CD8-positive, alpha-beta memory T cell (primary cell): ENCODE measurements at places on chromosomes 4 and X. TPM values are rescaled to one million over a fixed set of nuclear protein-coding genes. Genes with fewer than 3 reads are reported as not detected.
A peak's percentile ranks its signal among the peaks of the same experiment; 100 is the strongest.

GRCh38 chr4:151992332-151993154 is 231.7 kb upstream of the GATB start:
- no peaks in the 10 kb centered on the region for H3K27me3 ChIP-seq
- H3K4me1 ChIP-seq = peaks cover 53% of the 10 kb centered on the region
- no peaks in the 10 kb centered on the region for H3K36me3 ChIP-seq
- H3K27ac ChIP-seq = no peak overlapping the region
- DNase-seq = no peak
- H3K4me3 ChIP-seq = no peak overlapping the region

- H3K4me1 ChIP-seq = no peaks in the 10 kb centered on the region
- DNase-seq = no peak
- H3K27ac ChIP-seq = no peak overlapping the region
These were observed 13.3 kb downstream of the SLC2A9 start for GRCh38 chr4:10007793-10008608.

DNA sequence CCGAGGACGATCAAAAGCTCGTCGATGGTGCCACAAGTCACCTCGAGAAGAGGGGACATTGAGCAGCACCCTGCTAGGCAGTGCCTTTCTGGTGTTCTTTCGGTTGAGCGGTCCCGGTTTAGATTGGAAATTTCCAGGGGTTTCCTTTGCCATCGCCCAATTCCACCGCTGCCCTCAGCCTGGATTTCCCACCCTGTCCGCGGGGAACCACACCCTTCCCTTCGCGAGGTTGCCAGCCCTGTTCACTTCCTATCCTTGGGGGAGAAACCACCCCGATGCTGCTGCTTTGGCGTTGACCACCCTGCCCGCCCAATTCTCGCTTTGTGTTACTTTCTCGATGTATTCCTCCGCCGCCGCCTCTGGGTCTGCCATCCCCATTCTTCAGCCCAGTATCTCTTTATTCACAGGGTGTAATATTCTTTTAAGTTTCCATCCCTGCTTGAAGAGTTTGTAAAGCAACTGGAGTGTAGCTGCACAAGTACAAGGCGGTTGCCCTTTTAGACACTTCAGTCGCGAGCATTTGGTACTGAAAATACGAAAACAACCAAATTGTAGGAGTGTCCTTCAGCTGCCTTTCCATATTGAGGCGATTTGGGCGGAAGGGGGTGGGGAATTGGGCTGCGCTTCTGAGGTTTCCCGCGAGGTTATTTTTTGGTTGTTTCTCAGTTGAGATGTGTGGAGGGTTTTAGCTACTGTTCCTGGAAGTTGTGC is 1.1 kb downstream of the OGT start:
- no peaks in the 10 kb centered on the region for H3K27me3 ChIP-seq
- peak overlapping the region; percentile 89 for H3K27ac ChIP-seq
- peaks cover 21% of the 10 kb centered on the region for H3K4me1 ChIP-seq
- DNase-seq = peak; percentile 38

The IL15 gene
- total RNA-seq = 0.70 TPM

The TRPC5OS gene
- total RNA-seq = not detected

The PNMA5 gene
- not detected for total RNA-seq
